ENCODE measurements at places on chromosomes 12 and 14. TPM values are rescaled to one million over a fixed set of nuclear protein-coding genes. Genes with fewer than 3 reads are reported as not detected.

PMEL gene
- 1.3 TPM for total RNA-seq

- DNase-seq = peak; percentile 23
These were observed 128.6 kb upstream of the PLEKHG7 start for GRCh38 chr12:92574051-92574783.

CMKLR1 gene
- total RNA-seq = 1.7 TPM

- no peak for DNase-seq
These were observed 73.0 kb upstream of the FICD start for GRCh38 chr12:108442067-108442466.

DNA sequence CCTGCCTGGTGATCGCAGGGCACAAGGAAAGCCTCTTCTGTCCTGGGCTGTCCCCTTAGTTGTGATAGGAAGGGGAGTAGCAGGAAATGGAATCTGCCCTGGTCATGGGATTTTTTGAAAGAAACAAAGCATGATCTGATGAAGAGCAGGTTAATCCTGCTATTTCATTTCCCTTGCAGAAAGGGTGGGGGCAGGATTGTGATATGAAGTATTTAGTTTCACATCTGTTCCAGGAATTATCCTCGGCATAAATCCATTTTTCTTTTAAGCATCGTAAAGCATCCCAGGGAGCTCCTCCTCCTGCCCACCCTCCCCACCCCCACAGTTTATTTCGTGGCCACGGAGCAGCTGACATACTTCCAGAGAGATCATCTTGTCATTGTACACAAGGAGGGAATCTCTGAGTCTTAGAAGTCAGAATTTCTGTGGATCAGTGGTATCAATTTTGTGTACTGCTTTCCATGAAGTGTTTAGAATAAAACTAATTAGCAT, 53.1 kb downstream of the TGFB3 start:
- DNase-seq = peak; percentile 55

GRCh38 chr14:94313991-94314655, 9.0 kb downstream of the SERPINA6 start:
- no peak for DNase-seq

DNA sequence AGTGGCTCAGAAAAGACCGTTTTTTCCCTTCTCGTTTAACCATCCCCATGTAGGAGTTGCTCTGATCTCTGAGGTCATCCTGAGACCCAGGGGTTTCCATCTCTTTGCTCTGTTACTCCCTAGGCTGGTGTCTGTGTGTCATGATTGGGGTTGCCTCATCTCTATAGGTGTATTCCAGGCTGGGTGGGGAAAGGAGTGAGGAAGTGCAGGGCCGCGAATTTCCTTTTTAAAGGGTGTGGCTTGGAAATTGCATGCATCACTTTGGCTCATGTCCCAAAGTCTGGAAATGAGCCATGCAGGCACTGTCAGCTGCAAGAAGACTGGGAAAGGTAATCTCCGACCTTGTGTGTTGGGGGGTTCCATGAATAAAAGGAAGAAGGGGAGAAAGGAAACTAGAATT, 201.9 kb downstream of the AACS start:
- DNase-seq = no peak

DNA sequence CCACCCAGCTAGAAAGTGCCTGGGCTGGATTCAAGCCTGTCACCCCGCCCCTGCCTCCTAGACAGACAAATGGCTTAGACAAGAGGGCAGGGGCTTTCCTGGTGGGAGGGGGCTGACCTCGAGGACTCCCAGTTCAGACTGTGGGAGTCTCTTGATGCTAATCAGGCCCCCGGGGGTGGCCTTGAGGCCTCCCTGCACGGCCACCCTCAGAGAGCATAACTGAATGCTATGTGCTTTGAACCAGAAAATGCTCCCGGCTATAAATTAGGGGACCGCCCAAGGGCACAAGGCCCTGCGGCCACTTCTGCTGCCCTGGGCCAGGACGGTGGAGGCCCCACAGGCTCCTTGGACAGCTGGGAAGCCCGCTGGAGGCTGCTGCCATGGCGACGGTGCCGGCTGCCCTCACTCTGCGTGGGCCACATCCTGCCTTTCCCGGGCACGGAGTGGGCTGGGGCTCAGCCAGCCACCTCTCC, 111.0 kb upstream of the NCOR2 start:
- no peak for DNase-seq

DNA sequence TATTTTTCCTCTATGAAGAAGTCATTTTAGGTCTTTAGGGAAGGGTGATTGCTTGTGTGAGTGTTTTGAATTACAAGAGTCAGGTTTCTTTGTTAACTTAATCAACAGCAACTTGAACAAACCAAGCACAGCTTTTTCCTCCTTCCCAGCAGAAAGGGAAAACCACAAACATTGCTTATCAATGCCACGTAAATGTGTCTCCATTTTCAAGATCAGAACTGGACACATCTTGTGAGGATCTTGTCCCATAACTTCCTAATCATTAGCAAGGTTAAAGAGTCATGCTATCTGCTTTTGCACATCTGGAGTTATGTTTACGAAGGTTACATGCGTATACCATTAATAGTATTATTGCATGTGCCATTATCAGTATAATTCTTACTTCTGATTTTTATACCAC, 248.0 kb upstream of the FLRT2 start:
- DNase-seq = peak; percentile 70

GRCh38 chr14:93456356-93456755, 25.6 kb downstream of the UNC79 start:
- DNase-seq = no peak

DNA sequence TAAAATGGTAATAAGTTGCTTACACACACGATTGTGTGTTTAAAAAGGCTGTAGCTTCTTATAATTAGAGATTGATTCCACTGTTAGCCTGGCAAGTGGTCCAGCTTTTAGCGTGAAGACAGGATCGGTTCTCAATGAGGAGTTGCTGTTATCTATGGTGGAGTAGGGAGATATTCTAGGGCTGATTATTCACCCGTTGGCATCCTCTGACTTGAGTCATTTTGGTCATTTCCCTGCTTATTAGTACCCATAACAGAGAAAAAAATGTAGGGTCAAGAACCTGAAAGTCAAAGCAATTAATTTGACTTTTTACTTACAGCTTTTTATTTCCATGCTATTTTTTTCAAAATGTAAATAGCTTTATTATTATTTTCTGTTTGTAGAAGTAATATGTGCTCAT, 76.0 kb downstream of the KCNK13 start:
- DNase-seq = no peak

DNA sequence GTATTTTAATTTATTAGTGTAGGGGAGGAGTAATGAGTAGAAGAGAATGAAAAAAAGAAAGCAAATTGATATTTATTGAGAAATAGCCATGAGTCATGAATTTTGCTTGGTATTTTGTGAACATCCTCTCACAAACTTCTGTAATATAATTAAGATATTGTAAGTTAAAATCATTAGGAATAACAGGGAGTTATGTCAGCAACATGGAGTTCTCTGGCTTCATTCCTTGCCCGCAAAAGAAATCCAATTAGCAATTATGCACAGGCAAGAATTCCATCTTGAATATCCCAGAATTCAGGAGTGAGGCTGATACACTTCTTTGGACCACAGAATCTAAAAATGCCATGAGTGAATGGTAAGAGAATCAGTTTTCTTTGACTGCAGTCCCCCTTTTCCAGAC, 94.3 kb upstream of the PTHLH start:
- DNase-seq = no peak

- DNase-seq = no peak
These were observed 5.5 kb downstream of the PLEKHG6 start for GRCh38 chr12:6315704-6316597.

DNA sequence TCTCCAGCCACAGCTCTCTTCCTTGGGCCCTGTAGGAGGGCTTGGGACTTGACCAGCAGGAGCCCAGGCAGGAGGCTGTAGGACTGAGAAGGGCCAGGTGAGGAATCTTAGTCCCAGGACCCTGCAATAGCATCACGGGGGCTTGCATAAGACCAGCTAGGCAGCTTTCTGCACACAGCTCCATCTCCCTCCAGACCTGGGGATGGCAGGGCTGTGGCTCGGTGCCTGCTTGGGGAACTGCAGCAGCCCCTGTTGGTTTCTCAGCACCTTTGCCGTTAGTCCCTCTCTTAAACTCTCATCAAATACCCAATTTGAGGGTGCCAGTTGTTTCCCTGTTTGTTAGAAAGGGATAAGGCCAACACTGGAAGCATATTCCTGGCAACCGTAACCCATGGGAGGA, 14.3 kb downstream of the DIO3 start:
- DNase-seq = no peak

LRFN5 gene
- total RNA-seq = 0.97 TPM

- DNase-seq = no peak
These were observed 86.3 kb downstream of the SEC23A start for GRCh38 chr14:39016733-39017095.

GRCh38 chr12:20377750-20378149, 9.4 kb downstream of the PDE3A start:
- no peak for DNase-seq

Measured in fibroblast of villous mesenchyme (primary cell).